ENCODE measurements at places on chromosomes 12 and 14. TPM values are rescaled to one million over a fixed set of nuclear protein-coding genes. Genes with fewer than 3 reads are reported as not detected.

- DNase-seq, result peak; percentile 47
Measured at GRCh38 chr14:61498811-61499210, 177.4 kb downstream of the PRKCH start.

PTGDR gene
- 0.51 TPM for total RNA-seq

- no peak for DNase-seq
Measured at GRCh38 chr14:100134586-100134985, 24.9 kb downstream of the DEGS2 start.

DNA sequence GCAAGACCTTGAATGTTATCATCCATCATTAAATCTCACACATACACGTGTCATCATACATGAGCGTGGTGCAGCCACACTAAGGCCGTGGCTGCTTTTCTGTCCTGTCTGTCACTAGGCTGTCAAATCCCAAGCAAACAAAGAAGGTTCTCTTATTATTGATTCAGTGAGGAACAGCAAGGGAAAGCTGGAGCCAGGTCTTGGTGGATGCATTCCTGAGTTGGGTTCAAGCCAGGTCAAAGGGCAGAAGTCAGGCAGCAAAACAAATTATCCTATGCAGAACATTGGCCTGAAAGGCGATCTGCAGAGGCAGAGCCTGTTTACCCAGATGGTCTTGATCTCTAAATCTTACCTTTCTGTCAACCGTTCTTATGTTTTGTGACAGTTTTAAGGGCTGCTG, 252.3 kb downstream of the NEDD1 start:
- no peak for DNase-seq

- DNase-seq, result peak; percentile 74
Measured at GRCh38 chr14:99654235-99654985, 9.5 kb downstream of the HHIPL1 start.

DNA sequence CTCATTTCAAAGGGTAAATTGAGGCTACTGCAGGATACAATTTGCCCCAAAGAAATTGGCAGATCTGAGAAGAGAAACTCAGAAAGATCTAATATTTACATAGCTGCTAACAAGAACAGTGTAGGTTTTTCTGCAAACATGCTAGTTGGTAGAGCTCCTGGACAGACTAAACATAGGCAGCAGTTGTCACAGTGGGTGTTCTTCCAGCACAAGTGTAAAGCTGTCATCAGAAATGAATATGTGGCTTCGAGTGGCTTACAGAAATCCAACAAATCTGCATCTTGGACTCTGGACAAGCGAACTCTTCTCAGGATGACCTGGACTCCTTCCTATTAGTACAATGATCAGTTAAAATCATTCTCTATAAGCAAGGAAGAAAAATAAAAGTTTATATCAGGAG, 5.9 kb downstream of the CBX5 start:
- DNase-seq, result peak; percentile 59

- no peak for DNase-seq
Measured at GRCh38 chr14:67570453-67570852, 29.6 kb downstream of the PIGH start.

GRCh38 chr14:101320396-101320795, 240.9 kb upstream of the DIO3 start:
- DNase-seq, result no peak

GRCh38 chr12:119990382-119990874, 1.4 kb downstream of the BICDL1 start:
- peak; percentile 37 for DNase-seq

GRCh38 chr12:113098441-113099028, 37.0 kb downstream of the RASAL1 start:
- peak; percentile 74 for DNase-seq

GLS2 gene
- 0.21 TPM for total RNA-seq

DNA sequence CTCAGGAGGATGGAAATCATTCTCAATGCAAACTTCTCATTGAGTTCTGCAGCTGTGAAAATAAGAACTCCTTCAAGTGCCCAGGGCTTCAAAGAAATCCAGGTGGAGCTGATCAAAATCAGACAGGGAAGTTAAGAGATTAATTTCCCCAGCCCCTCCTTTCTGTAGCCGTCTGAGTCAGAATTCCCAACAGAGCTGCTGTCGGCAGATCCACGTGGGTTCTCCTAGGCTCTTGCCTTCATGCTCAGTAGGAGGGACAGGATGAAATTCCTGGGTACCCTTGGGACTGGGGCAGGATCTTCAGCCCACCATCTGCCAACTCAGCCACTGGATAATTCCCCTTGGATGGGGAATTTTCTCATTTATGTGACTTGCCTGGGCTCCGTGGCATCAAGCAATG, 13.3 kb downstream of the TGFB3 start:
- DNase-seq, result no peak

DNA sequence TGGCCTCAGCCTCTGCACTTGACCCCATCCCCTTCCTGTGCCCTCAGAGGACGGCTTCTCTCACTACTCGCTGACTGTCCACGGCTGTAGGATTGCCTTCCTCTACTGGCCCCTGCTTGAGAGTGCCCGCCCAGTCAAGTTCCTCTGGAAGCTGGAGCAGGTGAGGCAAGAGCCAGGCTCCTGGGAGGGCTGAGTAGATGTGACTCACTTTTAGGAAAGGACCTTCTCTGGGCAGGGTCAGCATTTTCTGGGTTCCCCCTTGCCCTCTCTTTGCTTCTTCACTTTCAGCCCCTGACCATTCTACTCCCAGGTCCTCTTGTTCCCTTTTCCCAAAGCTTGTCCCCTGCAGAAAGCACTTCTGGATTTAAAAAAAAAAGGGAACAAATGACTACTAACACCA, 7.7 kb downstream of the CLSTN3 start:
- DNase-seq, result no peak

All from tongue (tissue), 3 donors.